ENCODE measurements at places on chromosomes 7 and 10.

DNA sequence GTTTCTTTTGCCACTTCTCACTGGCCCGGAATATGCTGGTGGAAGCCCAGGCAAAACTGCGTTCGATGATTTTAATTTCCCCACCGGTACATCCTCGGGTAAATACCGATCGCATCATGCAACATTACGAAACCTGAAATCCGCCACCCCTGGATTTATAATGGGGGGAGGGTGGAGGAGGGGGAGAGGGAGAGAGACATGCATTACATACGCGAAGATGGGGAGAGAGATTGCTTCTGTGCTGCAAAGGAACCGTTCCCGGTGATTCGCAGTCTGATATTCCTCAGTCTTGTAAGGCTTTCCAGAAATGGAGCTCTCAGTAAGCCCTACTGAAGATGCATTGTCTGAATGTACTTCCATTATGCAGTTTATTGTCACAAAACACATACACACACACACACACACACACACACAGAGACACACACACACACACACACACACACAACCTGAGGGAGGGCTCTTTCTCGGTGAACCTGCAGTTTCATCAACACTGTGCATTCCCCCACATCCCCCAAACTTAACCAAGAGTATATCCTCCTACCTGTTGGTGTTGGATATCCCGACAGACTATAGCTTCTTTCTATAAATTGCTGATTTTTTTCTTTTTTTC is 741 bp downstream of the GPR85 start:
- no peak for DNase-seq

DNA sequence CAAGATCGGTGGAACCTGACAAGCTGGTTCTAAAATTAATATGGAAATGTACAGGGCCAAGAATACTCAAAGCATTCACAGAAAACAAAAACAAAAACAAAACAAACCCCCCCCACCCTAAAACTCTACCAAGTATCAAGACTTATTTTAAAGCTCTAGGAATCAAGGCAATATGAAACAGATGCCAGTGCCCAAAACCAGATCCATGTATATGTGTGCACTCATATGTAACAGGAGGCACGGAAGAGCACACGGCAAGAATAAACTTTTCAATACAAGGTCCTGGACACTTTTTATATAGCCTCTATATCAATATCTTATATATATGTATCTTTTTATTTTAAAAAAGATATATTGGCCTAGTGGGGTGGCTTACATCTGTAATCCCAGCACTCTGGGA is 35.5 kb downstream of the KDM7A start:
- no peak for DNase-seq

DNA sequence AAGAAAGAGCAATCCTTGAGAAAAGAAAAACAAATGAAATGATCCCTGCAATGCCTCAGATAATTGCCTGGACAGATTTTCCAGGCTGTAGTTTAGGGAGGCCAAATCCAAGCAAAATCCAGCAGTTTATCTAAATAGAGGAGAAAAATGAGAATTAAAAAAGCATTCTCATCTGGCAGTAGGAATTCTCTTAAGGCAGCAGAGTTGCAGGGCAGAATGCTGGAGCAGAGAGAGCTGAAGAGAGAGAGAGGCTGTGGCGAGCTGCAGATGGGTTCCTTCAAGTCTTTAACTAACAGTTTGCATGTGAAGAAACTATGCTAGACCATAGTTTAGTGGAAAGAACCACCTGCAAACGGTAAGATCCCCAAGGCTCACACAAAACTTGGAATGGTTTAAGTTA is 6.0 kb upstream of the LIPA start:
- DNase-seq = no peak

DNA sequence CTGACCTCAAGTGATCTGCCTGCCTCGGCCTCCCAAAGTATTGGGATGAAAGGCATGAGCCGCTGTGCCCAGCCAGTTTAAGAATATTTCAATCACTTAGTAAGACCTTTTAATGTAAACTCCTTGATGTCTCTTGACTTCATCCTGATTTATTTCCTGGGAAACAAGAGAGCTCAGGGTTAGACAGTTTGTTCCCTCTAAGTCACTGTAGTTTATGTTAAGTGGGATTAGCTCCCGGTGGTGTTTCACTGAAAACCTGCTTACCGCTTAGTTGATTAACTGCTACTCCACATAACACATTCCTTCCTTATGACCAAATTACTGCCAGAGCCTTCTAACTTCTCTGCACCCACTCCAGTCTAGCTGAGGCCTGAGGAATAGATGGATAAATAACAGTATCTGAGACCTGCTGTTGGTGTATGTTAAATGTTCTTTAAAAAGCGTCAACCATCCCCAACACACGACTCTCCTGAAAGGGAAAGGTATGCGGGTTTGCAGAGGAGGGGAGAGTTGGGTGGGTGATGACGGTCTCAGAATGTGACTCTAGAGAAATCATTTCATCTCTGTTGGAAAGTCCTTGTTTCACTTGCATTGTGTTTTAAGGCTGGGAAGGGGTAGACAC is 48.7 kb downstream of the CREB3L2 start:
- DNase-seq = no peak

GRCh38 chr7:39664057-39664456 is 40.7 kb downstream of the RALA start:
- no peak for DNase-seq

DNA sequence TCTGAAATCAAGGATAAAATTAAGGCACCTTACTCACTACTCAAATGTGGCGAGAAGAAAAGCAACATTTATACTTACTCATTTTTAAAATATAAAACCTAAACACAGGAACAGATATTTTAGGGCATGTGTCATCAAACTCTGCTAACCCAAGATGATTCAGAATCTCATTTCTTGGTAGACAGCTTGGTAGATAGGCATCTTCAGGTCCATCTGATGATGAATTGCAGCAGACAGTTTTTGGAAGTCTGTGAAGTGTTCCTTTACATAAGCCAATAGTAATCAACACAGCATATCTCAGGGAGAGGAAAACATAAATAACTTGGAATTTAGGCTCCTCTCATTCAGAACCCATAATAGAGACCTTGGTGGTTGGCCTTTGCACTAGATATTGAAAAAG is 3.4 kb downstream of the HIPK2 start:
- DNase-seq = no peak

DNA sequence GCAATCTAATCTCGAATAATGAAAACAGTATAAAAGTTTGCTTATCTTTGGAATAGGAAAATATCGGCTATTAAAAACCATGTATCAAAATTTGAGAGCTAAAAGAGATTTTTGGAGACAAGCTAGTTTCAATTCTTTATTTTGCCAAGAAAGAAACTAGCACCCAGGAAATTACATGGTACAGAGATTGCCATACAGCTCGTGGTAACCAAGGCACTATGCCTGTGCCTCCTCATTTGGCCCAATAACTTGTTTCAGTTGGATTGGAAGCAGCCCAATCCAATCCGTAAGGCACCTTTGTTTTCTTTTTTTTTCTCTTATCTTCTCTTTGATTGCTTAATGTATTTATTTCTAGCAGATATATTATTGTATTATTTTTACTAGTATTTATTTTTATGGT is 55.0 kb downstream of the GNAI1 start:
- no peak for DNase-seq

GRCh38 chr10:103852856-103853255 is 2.5 kb downstream of the SH3PXD2A start:
- no peak for DNase-seq

GRCh38 chr7:94654783-94655125 is 1.2 kb downstream of the SGCE start:
- DNase-seq = no peak

DNA sequence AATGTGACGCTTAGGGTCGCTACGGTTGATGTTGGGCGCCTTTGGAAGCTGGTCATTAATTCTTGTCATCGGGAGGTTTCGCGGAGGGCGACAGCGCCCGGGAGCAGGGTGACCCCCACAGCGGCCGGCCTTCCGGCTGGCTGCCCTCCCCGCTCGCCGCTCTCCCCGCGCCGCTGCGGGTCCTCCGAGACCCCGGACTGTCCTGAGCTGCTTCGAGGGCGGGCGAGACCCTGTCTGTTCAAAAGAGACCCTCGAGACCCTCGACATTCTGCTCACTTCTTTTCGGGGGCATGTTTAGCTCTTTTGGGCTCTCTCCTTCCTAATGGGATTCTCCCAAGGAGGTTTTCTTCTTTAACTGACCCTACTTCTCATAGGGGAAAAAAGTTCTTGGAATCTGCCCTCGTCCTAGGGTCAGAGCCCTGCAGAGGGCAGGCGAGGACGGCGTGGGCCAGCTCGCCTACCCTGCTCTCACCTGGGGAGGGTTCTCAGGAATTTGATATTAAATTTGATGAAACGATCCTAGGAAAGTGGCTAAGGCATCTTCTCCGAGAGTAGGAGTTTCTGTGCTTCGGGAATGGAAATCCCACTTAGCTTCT is 257.0 kb downstream of the OTUD1 start:
- DNase-seq = no peak

DNA sequence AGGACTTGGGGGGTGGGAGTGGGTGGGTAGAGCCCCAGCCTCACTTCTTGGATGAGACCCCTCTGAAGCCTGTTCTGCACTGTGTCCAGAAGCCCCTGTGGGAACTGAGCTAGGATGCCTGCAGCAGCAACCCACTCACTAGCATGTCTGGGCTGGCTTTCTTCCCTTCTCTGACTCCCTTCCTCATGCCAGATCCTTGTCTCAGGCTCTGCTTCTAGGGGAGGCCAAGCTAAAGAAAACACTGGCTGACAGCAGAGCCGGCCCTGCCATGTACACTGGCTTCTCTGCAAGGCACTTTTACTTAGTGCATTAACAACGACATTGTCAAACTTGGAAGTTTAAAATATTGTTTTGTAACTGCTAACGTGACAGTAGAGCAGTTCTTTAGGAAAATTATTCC is 50.2 kb downstream of the ARHGAP22 start:
- DNase-seq = no peak

- no peak for DNase-seq
These were observed 41.4 kb downstream of the NUDCD3 start for GRCh38 chr7:44448922-44449583.

- no peak for DNase-seq
These were observed 50.4 kb upstream of the PTPRN2 start for GRCh38 chr7:158638001-158638400.

DNA sequence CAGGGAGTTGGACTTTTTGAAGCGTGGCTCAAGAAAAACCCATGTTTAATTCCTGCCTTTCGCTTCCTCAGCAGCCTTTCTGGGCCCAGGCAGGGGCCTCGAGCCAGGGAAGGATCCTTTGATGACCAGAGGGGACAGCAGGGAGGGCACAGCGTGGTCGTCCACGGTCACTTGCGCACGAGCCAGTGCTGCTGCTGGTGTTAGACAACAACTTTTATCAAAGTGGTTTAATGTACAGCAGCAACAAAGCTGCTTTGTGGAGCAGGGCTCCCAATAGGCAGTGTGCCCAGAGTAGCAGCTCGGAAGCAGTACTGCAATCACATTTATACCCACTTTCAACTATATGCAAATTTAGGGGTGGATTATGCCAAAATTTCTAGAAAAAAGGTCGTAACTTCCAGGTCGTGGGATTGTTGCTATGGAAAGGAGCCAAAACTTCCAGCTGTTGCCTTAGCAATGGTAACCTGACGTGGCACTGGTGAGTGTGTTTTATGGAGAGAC is 6.1 kb downstream of the GIMAP1 start:
- DNase-seq = no peak

DNA sequence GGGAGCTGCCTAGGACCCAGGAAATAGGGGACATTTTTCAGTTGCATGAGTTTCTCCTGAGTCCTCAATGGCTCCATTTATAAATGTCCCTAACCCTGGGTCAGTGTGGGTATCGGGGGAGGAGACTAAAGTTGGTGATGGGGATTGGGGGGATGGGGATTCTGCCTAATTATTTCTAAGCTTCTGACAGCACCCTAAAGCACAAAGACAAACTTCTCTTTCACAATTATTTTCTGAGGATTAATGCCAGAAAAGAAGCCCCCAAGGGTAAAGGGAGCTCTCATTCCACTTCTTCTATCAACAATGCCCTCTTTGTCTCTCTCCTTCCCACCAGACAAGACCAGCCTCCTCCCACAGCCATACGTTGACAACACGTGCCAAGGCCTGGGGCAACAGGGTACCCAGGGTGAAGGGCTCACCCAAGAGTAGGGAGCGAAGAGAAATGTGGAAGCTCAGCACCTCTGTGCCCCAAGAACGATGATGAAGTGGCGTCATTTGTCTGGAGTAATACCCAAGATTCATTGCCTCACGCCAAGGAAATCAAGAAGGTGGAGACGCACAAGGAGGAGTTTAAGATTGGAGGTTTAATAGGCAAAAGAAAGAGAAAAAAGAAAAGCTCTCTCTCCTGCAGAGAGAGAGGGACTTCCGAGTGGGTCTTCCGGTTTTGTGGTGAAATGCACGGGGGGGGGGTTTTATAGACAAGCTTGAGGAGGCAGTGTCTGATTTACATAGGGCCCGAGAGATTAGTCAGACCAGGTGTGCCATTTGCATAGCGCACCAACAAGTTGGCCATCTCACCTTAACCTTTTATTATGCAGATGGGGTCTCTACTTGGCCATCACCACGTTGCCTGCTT is 14.4 kb upstream of the GJC3 start:
- no peak for DNase-seq

GRCh38 chr7:143931739-143932138 is 3.3 kb upstream of the OR2F2 start:
- DNase-seq = no peak

- DNase-seq = no peak
These were observed 44.1 kb downstream of the C10orf105 start for GRCh38 chr10:71675295-71675970.

DNA sequence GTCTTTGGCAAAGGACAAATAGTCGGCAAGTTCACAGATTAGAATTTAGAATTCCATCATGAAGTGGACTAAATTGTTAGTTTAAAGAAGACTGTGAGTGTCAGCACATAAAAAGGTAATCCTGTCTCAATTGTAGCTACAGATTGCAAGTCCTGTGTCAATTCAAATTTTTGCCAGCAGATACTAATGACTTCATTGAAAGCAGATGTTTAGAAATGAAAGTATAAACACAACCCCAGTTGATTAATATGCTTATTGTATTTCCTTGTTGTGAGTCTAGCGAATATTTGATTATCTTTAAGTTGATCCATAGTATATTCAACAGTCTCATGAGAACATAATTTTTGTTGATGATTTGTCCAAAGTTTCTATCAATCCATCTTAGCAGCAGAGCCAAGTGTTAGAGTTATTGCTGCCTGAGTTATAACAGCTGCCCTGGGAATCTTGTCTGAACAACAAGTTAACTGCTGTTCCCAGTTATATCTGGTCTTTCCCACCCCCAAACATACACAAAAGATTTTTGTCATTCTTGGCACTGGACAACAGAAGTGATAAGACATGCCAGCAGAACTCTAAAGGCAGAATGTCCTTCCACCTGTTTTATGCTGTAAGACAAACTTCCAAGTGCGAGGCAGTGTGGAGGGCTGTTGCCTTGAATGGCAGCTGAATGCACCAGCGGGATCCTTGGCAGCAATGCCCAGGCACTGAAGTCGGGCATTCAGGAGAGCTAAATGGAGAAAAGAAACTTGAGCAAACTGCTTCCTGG is 21.3 kb upstream of the HERPUD2 start:
- no peak for DNase-seq

All from activated naive CD8-positive, alpha-beta T cell treated with anti-CD3 and anti-CD28 coated beads, Interleukin-2, amount 50 U/mL, for 16 hours (primary cell).